ENCODE measurements at places on chromosomes 3 and 15.

- no peak for DNase-seq
These were observed 7.8 kb upstream of the C3orf52 start for GRCh38 chr3:112078125-112079083.

- no peak for DNase-seq
These were observed 130.6 kb downstream of the FAM174B start for GRCh38 chr15:92524874-92525565.

- DNase-seq = no peak
These were observed 11.6 kb upstream of the NR2C2 start for GRCh38 chr3:14935592-14936345.

DNA sequence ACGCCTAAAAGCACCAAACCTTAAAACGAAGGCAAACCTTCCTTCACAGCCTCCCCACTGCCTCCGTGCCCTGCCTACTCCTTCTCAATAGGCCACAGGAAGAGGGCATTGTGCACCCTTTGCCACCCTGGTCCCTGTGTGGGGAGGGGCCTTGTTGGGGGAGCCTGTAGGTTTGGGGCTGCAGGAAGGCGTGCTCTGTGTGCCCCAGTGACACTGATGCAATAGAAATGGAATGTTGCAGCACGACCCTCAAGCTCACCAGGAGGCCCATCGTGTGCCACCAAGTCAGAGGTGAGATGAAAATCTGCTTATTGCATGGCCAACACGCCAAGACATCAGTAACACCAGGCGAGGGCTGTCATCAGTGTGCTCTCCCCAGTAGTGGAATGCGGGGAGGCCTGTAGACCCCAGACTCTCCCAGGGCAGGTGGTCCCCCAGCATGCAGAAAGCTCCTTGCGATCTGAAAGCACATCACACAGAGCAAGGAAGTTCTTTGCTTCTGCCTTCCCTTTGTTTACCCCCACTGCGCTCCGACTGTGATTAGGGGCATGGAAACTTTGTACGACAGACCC is 86.2 kb downstream of the ASB7 start:
- no peak for DNase-seq
